ENCODE measurements at places on chromosomes 5 and 9.

GRCh38 chr9:107739601-107740082, 250.1 kb upstream of the KLF4 start:
- DNase-seq = no peak

- DNase-seq = no peak
Measured at GRCh38 chr5:96530901-96531300, 97.9 kb upstream of the PCSK1 start.

DNA sequence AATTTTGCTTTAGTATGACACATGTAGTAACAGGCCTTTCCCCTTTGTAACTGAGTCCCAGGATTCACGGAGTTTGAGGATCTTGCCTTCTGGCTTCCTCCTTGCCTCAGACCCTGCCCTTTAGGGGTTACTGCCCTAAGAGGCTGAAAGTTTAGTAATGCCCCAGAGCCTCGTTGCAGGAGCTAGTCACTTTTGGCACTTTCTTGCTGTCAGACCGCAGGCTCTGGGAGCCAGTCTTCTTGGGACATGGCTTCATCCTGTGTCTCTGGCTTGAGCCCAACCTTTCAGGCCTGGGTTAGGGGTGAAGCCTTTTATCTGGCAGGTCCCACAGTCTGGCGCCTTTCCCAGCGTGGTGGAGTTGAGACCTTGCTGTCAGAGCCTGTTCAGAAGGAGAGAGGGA, 185.6 kb upstream of the DMRT1 start:
- no peak for DNase-seq

- no peak for DNase-seq
Measured at GRCh38 chr9:13213337-13213736, 66.2 kb downstream of the MPDZ start.

GRCh38 chr9:38371495-38371894, 21.0 kb upstream of the ALDH1B1 start:
- no peak for DNase-seq

- DNase-seq = no peak
Measured at GRCh38 chr5:115530426-115530825, 14.1 kb downstream of the FEM1C start.

- DNase-seq = no peak
Measured at GRCh38 chr5:79697222-79698170, 7.9 kb downstream of the CMYA5 start.

DNA sequence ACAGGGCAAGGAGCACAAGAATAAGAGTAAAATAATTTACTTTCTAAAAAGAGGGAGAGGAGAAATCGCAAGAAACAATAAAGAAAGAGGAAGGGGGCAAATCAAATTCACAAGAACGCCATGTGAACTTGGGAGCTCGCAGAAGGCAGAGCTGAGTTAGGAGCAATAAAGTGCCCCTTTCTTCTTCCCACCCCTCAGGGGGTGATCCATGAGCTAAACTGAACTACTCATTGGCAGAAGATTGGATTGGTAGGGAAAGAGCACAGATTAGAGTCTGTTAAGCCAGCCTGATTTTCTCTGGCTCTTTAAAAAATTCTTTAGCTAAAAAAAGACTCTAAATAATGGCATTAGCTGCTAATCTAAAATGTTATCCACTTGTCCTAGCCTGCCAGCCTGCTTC, 307.5 kb downstream of the EBF1 start:
- DNase-seq = no peak

- no peak for DNase-seq
Measured at GRCh38 chr5:167790045-167790444, 501.4 kb upstream of the WWC1 start.
